ENCODE measurements at places on chromosomes 13 and 19. TPM values are rescaled to one million over a fixed set of nuclear protein-coding genes. Genes with fewer than 3 reads are reported as not detected.
A peak's percentile ranks its signal among the peaks of the same experiment; 100 is the strongest.

UTP14C gene
- 16.8 TPM for total RNA-seq

ZNF681 gene
- 6.4 TPM for total RNA-seq

CACNA1A gene
- total RNA-seq: 9.0 TPM

USHBP1 gene
- total RNA-seq: 54.2 TPM

SLC25A15 gene
- total RNA-seq: 7.6 TPM

SPPL2B gene
- total RNA-seq: 75.2 TPM

DNA sequence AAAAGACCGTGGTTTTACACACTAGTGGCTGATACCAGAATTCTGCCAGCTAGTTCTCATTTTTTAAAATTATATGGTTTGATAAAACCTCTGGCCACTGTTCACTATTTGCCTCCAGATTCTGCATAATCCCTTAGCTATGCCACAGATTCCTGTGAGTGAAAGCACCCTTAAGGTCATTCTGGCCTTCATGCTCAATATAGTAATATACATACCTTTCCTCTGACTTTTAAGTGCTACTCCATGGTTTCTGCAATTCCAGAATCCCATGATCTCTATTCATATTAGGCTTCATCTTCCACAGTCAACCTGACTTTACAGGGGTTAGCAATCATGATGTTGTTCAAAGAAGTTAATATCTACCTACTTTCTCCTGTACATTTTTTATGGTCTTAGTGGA is 274.1 kb upstream of the EDNRB start:
- no peak for DNase-seq

DNA sequence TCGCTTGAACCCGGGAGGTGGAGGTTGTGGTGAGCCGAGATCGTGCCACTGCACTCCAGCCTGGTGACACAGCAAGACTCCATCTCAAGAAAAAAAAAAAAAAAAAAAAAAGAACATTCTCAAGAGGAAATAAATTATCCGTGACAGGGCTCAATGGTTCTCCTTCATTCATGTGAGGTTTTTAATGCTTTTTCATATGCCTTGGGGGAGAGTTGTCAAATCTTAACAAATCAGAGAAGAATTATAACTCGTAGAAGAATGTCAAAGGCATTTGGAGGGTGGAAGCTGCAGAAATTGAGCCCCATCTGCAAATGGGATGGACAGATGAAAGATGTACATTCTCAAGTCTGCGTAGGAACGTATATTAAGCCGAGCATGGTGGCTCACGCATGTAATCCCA is 34.9 kb upstream of the HOMER3 start:
- DNase-seq: no peak

- no peak for DNase-seq
Measured at GRCh38 chr13:91203430-91203829, 144.1 kb upstream of the MIR17HG start.

DNA sequence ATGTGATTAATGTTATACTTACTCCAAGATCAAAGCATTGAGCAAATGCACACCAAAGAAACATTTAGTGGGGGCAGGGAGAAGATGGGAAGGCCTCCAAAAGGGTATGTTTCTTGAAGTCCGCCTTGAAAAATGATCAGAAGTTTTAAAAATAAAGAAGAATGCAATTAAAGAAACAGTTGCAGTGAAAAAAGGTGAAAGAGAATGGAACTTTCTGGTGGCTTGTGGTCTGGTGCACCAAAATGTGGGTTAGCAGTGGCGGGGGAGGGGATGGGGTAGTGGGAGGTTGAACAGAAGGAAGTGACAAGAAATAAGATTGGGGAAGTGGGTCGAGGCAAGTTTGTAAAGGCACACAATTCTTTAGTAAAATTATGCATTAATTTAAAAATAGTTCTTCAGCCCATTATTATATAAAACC is 2.5 kb downstream of the LCP1 start:
- no peak for DNase-seq

GRCh38 chr19:45817725-45818301 is 2.7 kb upstream of the RSPH6A start:
- no peak for DNase-seq

DNA sequence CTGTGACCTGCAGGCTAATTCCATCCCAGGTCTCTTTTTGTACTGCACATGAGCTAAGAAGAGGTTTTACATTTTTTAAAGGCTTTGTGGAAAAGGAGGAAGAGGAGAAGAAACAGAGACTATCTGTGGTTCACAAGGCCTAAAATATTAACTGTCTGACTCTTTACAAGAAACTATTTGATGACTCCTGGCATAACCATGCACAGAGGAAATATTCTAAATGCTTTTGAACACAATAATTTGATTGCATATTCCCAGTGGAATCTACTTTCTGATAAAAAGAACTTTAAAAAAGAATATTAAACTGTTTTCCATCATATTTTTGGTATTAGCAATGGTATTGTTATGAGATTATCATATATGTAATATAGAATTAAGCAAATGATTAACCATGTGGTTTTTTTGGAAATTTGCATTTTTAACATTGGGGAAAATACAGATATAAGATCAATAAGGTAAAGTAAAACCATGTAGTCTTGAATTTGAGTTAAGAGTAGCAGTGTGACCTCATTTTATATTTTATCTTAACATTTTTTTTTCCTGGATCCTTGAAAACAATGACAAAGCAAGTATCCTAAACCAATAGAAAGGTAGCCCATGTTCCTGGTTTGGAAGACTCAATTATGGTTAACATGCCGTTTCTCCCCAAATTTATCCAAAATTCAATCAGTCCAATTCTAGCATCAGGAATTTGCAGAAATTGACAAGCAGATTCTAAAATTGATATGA is 251.0 kb downstream of the UQCRFS1 start:
- DNase-seq: no peak

DNA sequence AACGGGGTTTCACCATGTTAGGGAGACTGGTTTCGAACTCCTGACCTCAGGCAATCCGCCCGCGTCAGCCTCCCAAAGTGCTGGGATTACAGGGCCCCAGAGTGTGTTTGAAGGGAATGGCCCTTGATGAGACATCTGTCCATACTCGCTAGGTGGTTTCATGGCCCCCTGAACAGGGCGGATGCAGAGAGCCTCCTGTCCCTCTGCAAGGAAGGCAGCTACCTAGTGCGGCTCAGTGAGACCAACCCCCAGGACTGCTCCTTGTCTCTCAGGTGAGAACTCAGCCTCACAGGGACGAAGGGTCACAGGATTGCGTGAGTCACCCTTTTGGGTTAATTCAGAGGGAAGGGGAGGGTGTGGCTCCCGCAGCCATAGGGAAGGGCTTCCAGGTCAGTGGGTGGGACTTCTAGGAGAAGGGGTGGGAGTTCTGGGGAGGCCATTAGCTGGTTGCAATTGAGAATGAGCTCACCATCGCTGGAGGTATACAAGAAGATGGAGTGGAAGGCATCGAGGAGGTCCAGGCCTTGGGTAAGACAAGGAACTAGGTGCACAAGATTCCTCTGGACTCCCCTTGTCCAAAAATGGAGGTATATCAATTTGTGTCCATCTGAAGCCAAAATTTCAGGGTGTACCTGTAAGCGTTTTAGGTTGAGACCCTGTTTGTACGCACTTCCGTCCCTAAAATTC is 9.2 kb downstream of the SHD start:
- DNase-seq: no peak

DNA sequence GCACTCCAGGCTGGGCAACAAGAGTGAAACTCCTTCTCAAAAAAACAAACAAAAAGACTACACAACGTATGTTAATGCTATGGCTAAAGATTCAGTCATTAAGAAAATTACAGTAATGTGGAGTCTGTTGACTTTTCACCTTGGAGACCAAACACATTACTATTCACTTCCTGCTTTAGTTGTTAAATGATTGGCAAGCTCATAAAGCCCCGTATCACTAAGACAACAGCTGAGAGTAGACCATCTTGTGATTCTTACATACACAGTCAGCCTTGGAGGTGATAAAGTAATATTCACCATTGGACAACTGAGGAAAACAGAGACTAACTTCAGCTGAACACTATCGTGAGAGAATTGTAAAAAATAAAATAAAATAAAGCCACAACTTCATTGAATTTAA is 86.5 kb downstream of the KCTD12 start:
- DNase-seq: no peak

- no peak for DNase-seq
Measured at GRCh38 chr19:50330365-50331078, 1.3 kb upstream of the KCNC3 start.

DNA sequence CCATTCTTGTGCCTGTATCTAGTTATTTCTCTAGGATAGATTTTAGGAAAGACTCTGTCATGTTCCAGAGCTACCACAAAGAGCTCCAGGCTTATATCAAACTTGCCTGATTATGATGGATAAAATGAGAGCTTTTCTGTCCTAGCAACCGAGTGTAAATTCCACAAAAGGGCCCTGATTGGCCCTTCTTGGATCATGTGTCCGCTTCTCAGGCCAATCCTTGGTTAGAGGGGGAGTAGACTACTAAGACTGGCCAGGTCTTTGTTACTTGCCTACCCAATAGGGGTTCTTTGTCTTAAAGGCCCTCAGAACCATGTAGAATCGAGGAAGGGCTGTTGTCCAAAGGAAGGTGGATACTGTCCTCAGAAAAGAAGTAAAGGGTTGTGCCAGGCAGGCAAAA is 2.4 kb downstream of the DHX34 start:
- DNase-seq: no peak

GRCh38 chr13:40213779-40214178 is 452.7 kb downstream of the FOXO1 start:
- DNase-seq: no peak

- peak; percentile 41 for DNase-seq
Measured at GRCh38 chr19:1105008-1105872, 1.4 kb downstream of the GPX4 start.

DNA sequence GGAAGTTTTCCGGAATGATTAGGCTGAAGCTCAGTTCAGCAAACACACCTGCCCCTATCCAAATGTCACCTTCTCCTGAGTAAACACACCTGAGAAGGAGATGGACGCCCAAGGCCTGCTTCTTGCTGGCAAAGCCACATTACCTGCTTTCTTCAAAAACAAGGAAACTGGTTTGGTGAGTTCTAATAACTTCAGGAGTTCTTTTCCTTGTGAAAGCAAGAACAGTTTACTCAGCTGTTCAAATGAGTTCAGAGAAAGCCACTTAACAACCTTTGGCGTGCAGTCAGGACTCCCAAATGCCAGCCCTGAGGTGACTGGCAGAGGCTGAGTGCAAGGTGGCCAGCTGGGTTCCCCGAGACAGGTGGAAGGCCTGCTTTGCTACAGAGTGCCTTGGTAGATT is 160.5 kb downstream of the STK24 start:
- no peak for DNase-seq

GRCh38 chr13:59710416-59710815 is 453.3 kb downstream of the DIAPH3 start:
- no peak for DNase-seq

GRCh38 chr19:42226886-42227285 is 6.8 kb downstream of the ZNF526 start:
- DNase-seq: no peak

- peak; percentile 96 for DNase-seq
Measured at GRCh38 chr19:17488593-17489391, 18.5 kb downstream of the SLC27A1 start.

DNA sequence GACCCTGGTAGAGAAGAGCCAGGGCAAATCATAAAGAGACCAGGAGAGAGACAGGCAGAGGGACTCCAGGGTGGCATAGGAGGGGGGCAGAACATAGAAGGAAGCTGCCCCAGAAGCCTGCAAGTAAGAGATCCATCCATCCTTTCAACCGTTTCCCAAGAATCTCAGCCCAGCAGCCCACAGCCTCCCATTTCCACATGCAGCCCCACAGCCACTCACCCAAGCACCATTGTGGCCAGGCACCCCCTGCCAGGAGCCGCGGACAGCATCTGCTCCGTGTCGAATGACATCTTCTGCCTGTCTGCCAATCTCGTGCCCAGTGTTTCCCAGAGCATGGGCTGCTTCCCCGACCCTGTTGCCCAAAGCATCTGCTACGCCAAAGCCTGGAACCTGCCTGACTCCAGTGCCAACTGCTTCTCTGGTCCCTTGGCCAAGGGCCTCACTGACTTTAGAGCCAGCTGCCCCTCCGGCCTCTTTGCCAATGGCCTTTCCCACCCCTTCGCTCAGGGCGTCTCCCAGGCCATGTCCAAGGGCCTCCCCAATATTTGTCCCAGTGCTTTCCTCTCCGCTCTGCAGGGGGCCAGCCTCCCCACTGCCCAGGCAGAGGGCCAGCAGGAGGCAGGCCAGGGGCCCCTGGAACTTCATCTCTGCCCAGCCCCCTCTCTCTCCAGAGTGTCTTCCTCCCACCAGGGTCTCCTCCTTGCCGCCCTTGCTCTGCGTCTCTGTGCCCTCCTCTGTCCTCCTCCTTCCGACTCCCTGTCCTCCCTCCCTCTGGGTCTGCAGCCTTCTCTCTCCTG is 420 bp downstream of the DMKN start:
- no peak for DNase-seq

DNA sequence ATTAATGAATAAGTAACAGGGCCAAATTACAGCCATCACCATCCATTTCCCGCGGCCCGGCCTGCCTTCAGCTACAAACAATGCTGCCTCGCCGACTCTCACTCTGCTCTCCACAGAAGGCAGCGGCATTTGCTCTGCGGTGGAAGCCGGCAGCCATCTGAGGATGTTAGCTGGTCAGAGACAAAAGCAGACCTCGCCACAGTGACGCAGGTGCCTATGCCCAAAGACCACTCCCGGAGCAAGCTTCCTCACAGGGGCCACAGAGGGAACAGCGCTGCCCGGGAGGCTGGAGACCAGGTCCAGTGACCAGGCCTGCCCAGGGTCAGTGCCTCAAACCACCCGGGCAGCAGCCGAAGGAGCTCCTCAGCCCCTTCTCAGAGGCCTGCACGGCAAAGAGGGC is 16.4 kb downstream of the PEPD start:
- no peak for DNase-seq

DNA sequence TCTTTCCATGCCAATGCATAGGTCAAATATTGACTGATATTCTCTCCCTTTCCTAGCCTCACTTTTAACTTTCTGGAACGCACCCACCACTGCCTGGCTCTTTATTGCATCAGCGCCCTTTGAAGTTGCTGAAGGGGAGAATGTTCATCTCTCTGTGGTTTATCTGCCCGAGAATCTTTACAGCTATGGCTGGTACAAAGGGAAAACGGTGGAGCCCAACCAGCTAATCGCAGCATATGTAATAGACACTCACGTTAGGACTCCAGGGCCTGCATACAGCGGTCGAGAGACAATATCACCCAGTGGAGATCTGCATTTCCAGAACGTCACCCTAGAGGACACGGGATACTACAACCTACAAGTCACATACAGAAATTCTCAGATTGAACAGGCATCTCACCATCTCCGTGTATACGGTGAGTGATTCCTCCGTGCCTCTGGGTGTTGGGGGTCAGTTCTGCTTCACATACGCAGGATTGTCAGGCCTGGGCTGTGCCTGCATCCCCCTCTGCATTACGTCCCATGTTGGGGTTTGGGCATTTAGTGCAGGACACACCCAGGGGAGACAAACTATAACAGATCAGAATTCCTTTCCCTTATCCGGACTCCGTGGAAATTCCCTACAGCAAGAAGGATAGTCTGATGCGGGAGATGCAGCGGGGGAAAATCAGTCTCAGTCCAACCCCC is 1.3 kb downstream of the CEACAM21 start:
- no peak for DNase-seq

GRCh38 chr13:49303533-49304252 is 56.0 kb downstream of the CDADC1 start:
- DNase-seq: no peak

GRCh38 chr13:94674609-94675348 is 37.6 kb downstream of the SOX21 start:
- DNase-seq: peak; percentile 71
